ENCODE measurements at places on chromosomes 2 and 18. TPM values are rescaled to one million over a fixed set of nuclear protein-coding genes. Genes with fewer than 3 reads are reported as not detected.

Gene CCDC141
- total RNA-seq: 61.6 TPM

Gene STAT4
- 2.6 TPM for total RNA-seq

Gene AAMP
- 121 TPM for total RNA-seq

Gene CHRNG
- 35.5 TPM for total RNA-seq

Gene CFAP65
- not detected for total RNA-seq

Gene SUMO1
- 65.2 TPM for total RNA-seq

Gene IDH1
- 65.2 TPM for total RNA-seq

Gene GNAL
- 2.6 TPM for total RNA-seq

Gene ANTXR1
- 86.6 TPM for total RNA-seq

Gene LIPG
- total RNA-seq: 2.6 TPM

Gene CRYBA2
- total RNA-seq: not detected

Gene VIL1
- total RNA-seq: not detected

Gene REG3G
- total RNA-seq: not detected

Gene PER2
- total RNA-seq: 8.4 TPM

Data from skeletal muscle tissue (tissue), 5 donors.